ENCODE measurements at places on chromosomes 16 and 17.
A peak's percentile ranks its signal among the peaks of the same experiment; 100 is the strongest.

- DNase-seq = no peak
These were observed 83.5 kb downstream of the ADCY9 start for GRCh38 chr16:4032768-4033167.

GRCh38 chr16:85717393-85718152 lies 28.8 kb upstream of the GINS2 start:
- peak; percentile 35 for DNase-seq

- DNase-seq = no peak
These were observed 31.7 kb downstream of the DRC3 start for GRCh38 chr17:18004345-18004744.

DNA sequence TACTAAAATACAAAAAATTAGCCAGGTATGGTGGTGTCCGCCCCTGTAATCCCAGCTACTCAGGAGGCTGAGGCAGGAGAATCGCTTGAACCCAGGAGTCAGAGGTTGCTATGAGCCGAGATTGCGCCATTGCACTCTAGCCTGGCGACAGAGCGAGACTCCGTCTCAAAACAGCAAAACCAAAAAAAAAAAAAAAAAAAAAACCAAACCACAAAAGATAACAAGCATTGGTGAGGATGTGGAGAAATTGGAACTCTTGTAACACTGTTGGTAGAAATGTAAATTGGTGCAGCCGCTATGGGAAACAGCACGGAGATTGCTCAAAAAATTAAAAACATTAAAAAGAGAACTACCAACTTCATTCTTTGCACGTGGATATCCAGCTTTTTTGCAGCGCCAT lies 119.4 kb downstream of the OR1D5 start:
- peak; percentile 7 for DNase-seq

DNA sequence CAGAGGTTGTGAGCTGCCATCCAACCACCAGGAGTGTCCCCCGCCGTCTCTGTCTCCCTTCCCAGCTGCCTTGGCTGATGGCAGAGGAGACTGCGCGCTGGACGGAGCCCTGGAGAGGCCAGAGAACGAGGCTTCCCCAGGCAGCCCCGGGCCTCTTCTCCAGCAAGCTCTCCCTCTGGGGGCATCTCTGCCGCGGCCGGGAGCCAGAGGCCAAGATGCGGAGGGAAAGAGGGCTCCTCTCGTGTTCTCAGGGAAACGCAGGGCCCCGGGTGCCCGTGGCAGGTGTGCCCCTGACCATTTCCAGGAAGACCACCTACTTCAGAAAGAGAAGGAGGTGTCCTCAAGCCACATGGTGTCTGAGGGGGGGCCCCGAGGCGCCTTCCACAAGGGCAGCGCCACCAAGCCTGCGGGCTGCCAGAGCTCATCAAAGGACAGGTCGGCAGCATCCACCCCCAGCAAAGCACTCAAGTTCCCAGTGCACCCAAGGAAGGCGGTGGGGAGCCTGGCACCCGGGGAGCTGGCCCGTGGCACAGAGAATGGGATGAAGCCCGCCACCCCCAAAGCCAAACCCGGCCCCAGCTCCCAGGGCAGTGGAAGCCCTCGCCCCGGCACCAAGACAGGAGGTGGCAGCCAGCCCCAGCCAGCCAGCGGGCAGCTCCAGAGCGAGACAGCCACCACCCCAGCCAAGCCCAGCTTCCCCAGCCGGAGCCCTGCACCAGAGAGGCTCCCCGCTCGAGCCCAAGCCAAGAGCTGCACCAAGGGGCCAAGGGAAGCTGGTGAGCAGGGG lies 14.8 kb upstream of the ZFPM1 start:
- no peak for DNase-seq

DNA sequence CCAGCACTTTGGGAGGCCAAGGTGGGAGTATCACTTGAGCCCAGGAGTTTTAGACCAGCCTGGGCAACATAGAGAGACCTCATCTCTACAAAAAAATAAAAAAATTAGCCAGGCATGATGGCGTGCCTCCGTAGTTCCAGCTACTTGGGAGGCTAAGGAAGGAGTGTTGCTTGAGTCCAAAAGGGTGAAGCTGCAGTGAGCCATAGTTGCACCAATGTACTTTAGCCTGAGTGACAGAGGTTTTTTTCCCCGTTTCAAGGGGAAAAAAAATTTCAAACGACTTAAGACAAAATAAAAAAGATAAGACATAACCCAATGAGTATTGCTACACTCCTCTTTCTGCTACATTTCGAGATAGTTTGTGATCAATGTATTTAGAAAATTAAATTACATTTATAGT lies 6.8 kb downstream of the DHX8 start:
- no peak for DNase-seq

- no peak for DNase-seq
These were observed 5.8 kb downstream of the NLGN2 start for GRCh38 chr17:7413346-7413985.

GRCh38 chr16:89172528-89173173 lies 1.1 kb downstream of the CDH15 start:
- DNase-seq = no peak

DNA sequence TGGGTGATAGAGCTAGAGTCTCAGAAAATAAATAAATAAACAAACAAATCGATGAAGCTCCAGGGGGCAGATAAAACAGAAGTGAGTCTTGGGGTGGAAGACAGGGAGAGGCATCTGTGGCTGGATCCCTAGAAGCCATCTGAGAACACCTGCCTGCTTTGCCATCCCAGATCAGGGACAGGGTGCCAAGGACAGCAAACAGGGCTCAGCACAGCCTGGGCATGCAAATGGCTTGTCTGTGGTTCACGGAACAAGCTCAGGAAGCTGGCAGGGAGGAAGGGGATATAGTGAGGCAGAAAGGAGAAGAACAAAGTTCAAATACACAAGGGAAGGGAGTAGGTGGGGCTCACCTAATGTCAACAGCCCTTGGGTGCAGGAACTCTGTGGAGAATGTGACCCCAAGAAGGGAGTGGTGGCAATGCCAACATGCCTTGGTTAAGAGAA lies 27.5 kb downstream of the TRIM25 start:
- DNase-seq = no peak

GRCh38 chr16:30335598-30336474 lies 19.3 kb downstream of the CD2BP2 start:
- no peak for DNase-seq

DNA sequence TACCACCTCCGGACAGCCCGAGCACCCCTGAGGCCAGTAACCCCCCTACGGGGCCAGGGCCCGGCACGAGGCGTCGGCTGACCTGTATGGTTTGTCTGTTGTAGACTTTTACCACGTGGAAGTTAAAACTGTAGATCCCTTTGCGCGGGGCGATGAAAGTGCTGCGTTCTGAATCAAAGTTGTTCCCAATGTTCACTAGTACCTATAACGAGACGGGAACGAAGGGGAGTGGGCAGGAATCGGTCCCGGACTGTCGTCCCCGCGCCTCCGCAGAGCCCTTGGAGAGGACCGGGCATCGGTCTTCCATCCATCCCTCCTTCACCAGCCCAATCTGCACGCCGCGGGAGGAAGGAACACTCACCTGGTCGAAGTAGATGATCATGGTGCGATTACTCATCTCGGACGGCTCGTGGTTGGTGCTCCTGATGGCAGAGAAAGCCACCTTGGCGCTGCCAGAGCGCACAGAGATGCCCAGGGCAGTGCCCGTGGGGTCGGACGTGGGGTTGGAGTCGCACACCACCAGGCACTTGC lies 732 bp downstream of the CBLN1 start:
- no peak for DNase-seq
